ENCODE measurements at places on chromosomes 6 and 20.

- DNase-seq = no peak
Measured at GRCh38 chr20:39052676-39053075, 90.5 kb downstream of the DHX35 start.

- DNase-seq = no peak
Measured at GRCh38 chr6:51568771-51569170, 518.6 kb downstream of the PKHD1 start.

GRCh38 chr6:118580585-118581419 lies 32.7 kb downstream of the PLN start:
- peak; percentile 87 for DNase-seq

DNA sequence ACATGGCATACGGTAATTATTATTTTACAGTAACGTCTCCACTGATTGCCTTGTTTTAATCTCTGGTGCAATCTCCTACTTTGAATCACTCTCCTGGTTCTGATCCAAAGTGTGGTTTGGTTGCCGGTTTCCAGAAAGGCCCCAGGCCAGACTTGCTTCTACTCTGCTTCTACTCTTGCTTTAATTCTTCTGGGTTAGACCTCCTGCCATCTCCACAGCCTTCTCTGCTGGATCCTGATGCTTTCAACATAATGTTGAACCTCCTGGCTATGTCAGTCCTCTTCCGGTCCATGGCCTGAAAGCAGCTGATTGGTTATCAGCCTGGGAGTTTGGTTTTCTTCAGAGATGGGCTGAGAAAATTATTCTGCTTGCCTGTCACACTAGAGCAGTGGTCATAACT lies 266.5 kb upstream of the RIMS1 start:
- DNase-seq = peak; percentile 48

- no peak for DNase-seq
Measured at GRCh38 chr6:88376197-88376596, 210.1 kb upstream of the CNR1 start.

GRCh38 chr6:17839513-17840223 lies 132.9 kb upstream of the NUP153 start:
- no peak for DNase-seq

DNA sequence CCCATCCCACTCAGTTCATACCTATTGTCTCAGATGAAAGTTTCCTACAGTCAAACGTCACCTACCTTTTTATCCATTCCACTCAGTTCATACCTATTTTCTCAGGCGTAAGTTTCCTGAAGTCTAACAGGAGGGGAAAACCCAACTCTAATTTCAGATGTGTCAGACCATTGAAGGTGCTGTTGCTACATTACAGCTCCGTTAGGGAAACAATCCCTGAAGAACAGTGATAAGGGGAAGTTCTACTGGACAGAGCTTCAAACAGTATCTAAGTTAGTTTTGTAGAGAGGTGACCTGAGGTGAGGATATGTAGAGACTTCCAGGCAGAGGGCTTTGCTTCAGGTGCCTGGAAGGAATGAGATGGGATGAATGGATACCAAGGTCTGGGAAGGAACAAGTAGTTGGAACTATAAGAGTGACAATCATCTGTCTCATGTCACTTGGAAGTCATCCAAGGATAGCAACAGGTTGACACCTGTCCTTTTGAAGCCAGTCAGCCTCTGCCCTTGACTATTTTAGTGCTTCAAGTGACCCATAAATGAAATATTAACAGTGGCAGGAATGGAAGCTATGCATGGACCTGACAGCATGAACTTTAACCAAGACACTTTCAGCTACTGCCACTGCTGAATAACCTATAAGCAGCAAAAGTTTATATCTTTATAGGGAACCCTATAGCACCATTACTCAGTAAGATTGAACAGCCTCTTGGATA lies 191.6 kb upstream of the MOCS1 start:
- DNase-seq = no peak

DNA sequence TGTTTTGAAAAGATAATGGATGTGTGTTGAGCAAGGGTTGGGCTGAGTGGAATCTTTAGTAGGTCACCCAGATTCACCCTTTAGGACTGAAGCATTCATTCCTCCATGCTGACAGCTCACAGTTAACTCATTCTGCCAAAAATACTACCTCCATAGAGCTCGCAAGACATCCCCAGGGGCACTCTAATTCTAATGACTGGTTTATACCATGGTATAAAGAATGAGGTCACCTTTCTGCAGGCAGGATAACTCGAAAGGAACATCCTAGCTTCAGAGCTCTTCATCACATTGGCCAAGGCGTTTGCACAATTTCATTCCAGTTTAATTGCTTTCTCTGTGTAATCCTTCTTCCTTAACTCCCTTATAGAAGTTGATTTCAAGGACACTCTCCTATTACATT lies 1257.2 kb upstream of the EYS start:
- DNase-seq = no peak

DNA sequence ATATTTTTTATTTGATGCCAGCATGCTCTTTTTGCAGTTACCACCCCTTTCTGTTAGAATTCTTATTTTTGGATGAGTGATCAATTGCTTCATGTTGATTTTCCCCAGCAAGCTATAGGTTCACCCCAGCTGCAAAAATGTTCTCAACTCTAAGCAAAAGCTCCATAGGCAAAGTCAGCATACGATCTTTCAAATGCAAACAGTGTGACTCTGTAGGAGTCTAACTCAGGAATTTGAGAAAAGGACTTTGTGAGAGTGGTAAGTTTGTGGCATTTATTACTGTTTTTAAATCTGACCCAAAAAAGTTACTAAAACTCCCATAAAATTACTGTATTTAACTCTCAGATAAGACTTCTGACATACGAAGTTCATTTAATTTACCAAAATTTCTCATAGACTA lies 134.9 kb upstream of the HSF2 start:
- DNase-seq = no peak
